ENCODE measurements at places on chromosomes 13 and 19.

GRCh38 chr13:33087091-33087490, 70.9 kb downstream of the KL start:
- H3K4me3 ChIP-seq: no peak overlapping the region
- DNase-seq: no peak
- H3K27ac ChIP-seq: no peak overlapping the region
- no peaks in the 10 kb centered on the region for H3K4me1 ChIP-seq
- H3K27me3 ChIP-seq: peaks cover 22% of the 10 kb centered on the region

DNA sequence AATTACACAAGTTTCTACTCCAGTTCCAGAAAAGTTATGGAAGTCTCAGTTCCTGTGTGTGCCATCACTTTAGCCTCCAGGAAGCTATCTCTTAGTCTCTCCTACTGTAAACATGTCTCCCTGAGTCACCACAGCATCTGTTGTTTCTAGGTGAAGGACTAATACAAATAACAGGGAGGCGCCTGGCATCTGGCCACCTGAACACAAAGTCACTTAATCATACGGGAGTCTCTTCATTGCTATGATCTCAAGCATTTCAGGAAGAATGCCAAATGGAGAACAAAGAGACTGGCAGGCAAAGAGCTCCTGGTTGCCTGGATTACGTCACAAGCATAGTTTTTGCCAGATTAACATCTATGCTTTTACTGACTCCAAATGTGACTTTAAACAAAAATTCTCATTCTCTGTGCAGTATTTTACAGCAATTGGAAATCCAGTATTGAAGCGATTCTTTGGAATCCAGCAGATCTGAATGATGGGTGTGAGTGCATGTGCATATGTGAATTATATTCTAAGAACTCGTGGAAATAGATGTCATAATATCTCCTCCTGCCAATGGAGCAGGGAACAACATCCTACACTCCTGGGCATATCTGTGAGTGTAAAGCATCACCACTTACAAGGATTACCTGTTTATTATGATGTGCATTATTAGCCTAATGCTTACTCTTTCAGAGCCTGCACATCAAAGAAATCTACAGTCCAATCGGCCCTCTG, 572.8 kb downstream of the PCDH9 start:
- H3K4me3 ChIP-seq: no peak overlapping the region
- no peaks in the 10 kb centered on the region for H3K36me3 ChIP-seq
- DNase-seq: no peak
- H3K27ac ChIP-seq: no peak overlapping the region
- H3K4me1 ChIP-seq: no peaks in the 10 kb centered on the region

GRCh38 chr13:100828226-100828625, 153.6 kb upstream of the TMTC4 start:
- peaks cover 69% of the 10 kb centered on the region for H3K27me3 ChIP-seq
- H3K4me3 ChIP-seq: no peak overlapping the region
- H3K4me1 ChIP-seq: no peaks in the 10 kb centered on the region
- H3K27ac ChIP-seq: no peak overlapping the region
- no peak for DNase-seq

- H3K27ac ChIP-seq: peak overlapping the region; percentile 11
- H3K36me3 ChIP-seq: peaks cover 1% of the 10 kb centered on the region
- H3K27me3 ChIP-seq: peaks cover 25% of the 10 kb centered on the region
- no peaks in the 10 kb centered on the region for H3K4me1 ChIP-seq
- DNase-seq: peak; percentile 67
- no peak overlapping the region for H3K4me3 ChIP-seq
Observed at GRCh38 chr19:3324405-3324856, 42.0 kb upstream of the NFIC start.

DNA sequence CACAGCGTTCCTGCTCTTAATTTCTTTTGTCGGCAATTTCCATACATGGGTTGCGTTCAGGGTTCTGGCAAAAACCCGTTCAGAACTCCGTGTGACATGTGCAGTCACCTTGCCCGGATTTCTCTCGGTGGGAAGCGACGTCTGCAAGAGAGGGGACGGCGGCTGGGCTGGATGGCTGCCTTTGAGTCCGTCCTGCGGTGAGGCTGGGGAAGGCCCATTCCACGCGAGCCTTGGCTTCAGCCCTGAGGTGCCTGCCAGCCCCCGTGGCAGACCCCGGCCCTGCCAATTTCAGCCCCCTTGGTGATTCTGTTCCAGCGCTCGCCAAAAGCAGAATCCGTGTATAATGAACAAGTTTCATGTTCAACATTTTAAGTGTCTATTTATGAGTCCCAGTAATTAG, 72.6 kb upstream of the TSHZ3 start:
- H3K36me3 ChIP-seq: peaks cover 2% of the 10 kb centered on the region
- no peaks in the 10 kb centered on the region for H3K4me1 ChIP-seq
- peaks cover 48% of the 10 kb centered on the region for H3K27me3 ChIP-seq
- no peak for DNase-seq
- H3K27ac ChIP-seq: no peak overlapping the region

- H3K27ac ChIP-seq: no peak overlapping the region
- no peaks in the 10 kb centered on the region for H3K4me1 ChIP-seq
- H3K27me3 ChIP-seq: no peaks in the 10 kb centered on the region
- no peak overlapping the region for H3K4me3 ChIP-seq
- DNase-seq: no peak
- H3K36me3 ChIP-seq: peaks cover 2% of the 10 kb centered on the region
Observed at GRCh38 chr19:10471909-10472308, 31.2 kb downstream of the KEAP1 start.

DNA sequence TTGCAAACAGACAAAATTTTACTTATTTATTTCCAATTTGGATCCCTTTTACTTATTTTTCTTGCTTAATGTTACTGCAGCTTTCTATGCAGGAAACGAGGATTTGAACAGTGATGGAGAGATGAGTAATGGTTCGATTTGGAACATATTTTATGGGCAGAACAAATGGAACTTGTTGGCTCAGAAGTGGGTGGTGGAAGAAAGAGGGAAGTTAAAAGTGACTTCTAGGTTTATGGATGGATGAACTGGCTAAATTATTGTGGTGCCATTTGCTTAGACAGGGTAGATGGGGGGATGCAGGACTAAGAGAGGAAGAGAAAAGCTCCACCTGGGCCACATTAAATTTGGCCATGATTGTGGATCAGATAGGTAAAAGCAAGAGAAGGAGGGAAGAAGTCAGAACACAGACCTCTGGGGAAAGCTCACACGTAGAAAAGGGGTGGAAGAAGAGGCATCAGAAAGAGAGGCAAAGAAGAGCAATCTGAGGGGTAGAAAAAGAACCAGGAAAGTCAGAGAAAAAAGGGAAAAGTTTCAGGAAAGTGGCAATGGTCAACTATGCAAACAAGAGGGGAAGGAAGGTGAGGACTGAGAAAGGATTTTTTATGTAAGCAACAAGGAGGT, 768 bp upstream of the CYSLTR2 start:
- H3K36me3 ChIP-seq: peaks cover 11% of the 10 kb centered on the region
- H3K27ac ChIP-seq: peak overlapping the region; percentile 96
- peaks cover 6% of the 10 kb centered on the region for H3K27me3 ChIP-seq
- H3K4me3 ChIP-seq: peak overlapping the region; percentile 79
- peaks cover 22% of the 10 kb centered on the region for H3K4me1 ChIP-seq
- no peak for DNase-seq

DNA sequence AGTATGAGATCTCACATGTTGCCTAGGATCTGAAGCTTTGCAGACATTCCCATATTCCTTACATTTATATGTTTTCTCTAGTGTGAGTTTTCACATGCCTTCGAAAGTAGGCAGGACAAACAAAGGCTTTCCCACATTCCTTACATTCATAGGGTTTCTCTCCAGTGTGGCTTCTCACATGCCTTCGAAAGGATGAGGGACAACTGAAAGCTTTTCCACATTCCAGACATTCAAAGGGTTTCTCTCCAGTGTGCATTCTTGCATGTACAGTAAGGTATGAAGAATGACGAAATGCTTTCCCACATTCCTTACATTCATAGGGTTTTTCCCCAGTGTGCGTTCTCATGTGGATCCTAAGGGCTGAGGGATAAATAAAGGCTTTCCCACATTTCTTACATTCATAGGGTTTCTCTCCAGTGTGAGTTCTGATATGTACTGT, 14.2 kb downstream of the ZNF699 start:
- no peaks in the 10 kb centered on the region for H3K27me3 ChIP-seq
- no peaks in the 10 kb centered on the region for H3K4me1 ChIP-seq
- no peak for DNase-seq
- H3K4me3 ChIP-seq: no peak overlapping the region
- H3K27ac ChIP-seq: no peak overlapping the region

DNA sequence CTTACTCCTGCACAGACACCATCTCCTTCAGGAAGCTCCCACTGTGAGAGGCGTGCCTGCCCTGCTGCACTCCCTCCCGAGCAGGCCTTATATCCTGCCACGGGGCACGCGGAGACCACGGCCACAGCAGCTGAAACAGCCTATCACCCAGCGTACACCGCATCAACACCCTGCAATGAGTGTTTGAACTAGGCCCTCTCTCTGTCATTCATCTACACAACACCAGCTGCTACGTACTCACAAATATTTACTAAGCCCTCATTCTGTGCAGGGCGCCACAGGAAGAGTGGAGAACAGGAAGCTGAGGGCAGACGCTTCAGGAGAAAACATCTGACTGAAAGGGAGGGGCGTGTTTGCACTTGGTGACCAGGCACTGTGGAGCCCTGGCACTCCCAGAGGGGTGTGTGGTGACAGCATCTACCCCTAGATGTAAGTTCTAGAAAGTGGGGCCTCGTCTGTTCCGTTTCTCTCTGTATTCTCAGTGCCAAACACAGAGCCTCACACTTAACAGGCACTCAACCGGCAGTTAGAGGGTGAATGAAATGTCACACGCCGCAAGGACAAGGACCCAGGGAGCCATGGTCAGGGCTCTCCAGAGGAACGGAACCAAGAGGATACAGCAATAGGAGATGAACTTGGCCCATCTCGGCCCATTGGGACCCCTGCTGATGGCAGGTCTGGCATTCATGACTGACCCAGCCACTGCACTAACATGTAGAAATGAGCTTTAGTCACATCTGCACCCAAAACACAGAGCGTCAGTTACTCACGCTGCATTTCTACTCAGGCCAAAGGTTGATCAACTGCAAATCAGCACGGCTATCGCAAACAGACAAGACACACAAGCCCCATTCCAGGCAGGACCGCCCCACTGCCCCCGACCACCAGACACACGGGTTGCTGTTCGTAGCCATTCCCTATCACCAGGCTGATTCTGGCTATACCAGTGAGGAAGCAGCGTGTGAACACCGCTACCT, 15.7 kb downstream of the RANBP3 start:
- H3K4me3 ChIP-seq: peak overlapping the region; percentile 75
- peak; percentile 43 for DNase-seq
- peaks cover 80% of the 10 kb centered on the region for H3K4me1 ChIP-seq
- H3K36me3 ChIP-seq: peaks cover 13% of the 10 kb centered on the region
- no peaks in the 10 kb centered on the region for H3K27me3 ChIP-seq
- peak overlapping the region; percentile 94 for H3K27ac ChIP-seq

DNA sequence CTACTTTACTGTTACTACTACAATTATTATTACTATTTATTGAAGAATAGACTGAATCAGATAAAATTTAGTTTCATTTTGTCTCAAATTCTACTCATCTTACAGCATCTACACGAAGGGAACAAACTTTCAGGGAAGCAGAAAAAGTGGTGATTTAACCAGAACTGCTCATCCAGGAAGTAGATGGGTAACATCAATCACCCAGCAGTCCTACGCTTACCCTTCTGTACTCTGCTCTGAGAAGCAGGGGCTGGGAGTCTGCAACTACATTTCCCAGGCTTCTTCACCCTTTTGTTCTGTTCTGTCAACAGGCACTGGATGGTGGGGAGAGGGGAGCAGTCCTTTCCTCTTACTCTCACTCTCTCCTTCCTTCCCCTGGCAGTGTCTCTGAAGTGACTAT, 31.4 kb upstream of the GGACT start:
- peaks cover 8% of the 10 kb centered on the region for H3K4me1 ChIP-seq
- H3K27ac ChIP-seq: no peak overlapping the region
- H3K36me3 ChIP-seq: peaks cover 10% of the 10 kb centered on the region
- H3K4me3 ChIP-seq: no peak overlapping the region
- no peak for DNase-seq
- H3K27me3 ChIP-seq: no peaks in the 10 kb centered on the region

- peaks cover 15% of the 10 kb centered on the region for H3K27me3 ChIP-seq
- no peaks in the 10 kb centered on the region for H3K4me1 ChIP-seq
- no peak overlapping the region for H3K27ac ChIP-seq
- no peaks in the 10 kb centered on the region for H3K36me3 ChIP-seq
- no peak for DNase-seq
Observed at GRCh38 chr13:80265348-80265747, 75.6 kb downstream of the SPRY2 start.

DNA sequence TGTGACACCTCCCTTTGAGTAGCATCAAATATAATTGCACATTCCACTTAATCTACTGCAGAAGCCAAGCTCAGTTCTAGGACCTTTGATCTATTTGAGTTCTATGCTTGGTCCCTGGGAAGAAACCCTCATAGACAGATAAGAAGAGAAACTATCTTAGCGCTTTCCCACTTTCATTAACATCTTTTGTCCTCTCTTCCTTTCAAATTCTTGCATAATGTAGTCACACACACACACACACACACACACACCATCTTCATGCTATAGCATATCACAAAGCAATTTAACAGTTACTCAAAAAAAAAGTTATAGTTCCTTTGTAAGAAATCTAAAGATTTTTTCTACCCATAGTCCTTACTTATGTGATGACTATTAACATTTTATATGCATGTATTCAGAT, 735.9 kb upstream of the PCDH9 start:
- H3K36me3 ChIP-seq: no peaks in the 10 kb centered on the region
- H3K4me1 ChIP-seq: no peaks in the 10 kb centered on the region
- no peak for DNase-seq
- no peak overlapping the region for H3K4me3 ChIP-seq
- no peaks in the 10 kb centered on the region for H3K27me3 ChIP-seq

DNA sequence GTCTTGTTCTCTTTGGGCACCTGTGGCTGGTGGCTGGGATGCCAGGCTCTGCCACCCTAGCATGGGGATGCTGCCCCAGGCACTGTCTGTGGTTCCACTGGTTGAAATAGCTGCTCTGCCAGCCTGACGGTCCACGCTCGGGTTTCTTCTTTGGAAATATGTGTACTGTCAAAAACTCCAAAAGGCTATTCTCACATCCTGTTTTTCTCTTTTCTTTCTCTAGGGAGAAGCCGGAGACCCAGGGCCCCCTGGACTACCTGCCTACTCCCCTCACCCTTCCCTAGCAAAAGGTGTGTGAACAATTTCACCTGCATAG, 115.0 kb downstream of the RAB20 start:
- no peaks in the 10 kb centered on the region for H3K4me1 ChIP-seq
- peaks cover 56% of the 10 kb centered on the region for H3K27me3 ChIP-seq
- no peak overlapping the region for H3K4me3 ChIP-seq
- H3K27ac ChIP-seq: no peak overlapping the region
- no peak for DNase-seq

DNA sequence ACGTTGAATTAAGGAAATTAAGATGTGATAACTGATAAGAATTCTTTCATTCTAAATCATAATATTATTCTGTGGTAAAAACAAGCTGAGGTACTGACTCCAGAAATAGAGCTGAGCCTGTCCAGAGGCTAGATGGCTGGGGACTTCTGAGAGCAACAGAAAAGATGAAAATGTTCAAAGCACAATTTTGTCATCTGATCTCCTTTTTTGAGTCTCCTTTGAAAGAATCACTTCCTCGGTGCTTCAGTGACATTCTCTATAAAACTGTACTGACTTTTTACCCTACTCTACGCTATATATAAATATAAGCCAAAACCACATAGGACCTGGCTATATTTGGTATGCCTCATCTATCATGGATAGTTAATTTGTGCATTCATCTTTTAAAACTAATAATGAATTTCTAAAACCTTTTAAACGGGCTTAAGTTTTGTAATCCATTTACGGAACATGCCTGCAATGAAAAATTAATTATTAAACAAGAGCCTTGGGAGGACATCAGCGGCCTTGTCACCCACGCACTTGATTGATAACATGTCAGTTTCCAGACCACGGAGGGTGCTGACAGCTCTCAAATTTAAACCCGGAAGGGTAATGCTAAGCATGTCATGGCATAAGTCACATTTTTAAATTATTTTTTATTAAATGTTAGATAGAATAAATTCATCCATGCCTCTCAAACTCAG, 235.5 kb downstream of the PCDH9 start:
- H3K36me3 ChIP-seq: peaks cover 2% of the 10 kb centered on the region
- H3K4me1 ChIP-seq: no peaks in the 10 kb centered on the region
- no peak overlapping the region for H3K4me3 ChIP-seq
- no peak overlapping the region for H3K27ac ChIP-seq
